Activated CD4-positive, alpha-beta T cell treated with anti-CD3 and anti-CD28 coated beads, Interleukin-2, amount 10 ng/mL, durations not matched to agents 24 days and 14 days (primary cell): ENCODE measurements at places on chromosomes 6 and 20.

DNA sequence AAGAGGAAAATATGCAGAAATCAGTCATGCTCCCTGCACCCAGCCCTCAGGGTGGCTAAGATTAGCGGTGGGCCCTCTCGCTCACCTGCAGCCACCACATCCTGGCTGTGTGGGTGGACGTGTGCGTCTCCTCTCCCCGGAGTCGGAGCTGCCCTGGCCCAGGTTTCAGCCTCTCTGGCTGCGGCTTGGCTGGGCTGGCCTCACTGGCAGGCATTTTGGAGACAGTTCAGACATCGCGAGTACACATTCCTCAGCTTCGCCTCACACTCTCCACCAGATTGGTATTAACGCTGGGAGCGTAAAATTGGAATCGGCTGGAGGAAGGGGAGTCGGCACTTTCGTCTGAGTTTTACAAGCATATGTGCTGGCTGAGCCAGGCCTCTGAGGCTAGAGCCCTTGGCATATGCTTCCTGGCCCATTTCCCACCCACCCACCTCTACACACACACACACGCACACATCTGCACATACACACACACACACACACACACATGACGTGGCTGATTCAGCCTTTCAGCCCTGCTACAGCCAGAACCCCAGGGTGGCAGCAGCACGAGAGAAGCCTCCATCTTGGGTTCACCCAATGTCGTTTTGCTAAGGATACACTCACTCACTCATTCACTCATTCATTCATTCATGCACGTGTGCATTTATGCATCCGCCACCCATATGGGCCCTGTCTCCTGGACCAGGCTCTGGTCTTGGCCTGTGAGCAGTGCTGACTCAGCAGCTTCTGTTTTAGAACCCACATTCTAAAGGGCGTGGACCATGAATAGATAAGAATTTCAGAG lies 42.9 kb downstream of the BCAS4 start:
- no peak for DNase-seq

DNA sequence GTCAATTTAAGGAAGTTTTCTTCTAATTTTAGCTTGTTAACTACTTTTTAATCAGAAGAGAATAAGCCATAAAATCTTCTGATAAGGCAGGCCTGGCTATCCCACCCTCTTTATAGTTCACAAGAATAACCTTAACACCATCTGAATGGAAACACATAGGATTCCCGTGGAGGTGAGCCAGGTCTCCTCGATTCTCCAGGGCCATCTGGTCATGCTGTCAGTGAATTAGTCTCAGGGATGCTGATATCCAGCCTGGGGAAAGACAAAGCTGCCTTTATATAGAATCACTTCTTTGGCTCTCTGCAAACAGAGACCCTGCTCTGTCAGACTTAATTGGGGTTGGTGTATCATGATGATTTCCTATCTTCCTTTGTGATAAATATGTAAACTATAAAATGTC lies 30.1 kb upstream of the TAGAP start:
- DNase-seq, result no peak

- DNase-seq, result no peak
Observed at GRCh38 chr20:40080041-40080652, 608.9 kb downstream of the MAFB start.

DNA sequence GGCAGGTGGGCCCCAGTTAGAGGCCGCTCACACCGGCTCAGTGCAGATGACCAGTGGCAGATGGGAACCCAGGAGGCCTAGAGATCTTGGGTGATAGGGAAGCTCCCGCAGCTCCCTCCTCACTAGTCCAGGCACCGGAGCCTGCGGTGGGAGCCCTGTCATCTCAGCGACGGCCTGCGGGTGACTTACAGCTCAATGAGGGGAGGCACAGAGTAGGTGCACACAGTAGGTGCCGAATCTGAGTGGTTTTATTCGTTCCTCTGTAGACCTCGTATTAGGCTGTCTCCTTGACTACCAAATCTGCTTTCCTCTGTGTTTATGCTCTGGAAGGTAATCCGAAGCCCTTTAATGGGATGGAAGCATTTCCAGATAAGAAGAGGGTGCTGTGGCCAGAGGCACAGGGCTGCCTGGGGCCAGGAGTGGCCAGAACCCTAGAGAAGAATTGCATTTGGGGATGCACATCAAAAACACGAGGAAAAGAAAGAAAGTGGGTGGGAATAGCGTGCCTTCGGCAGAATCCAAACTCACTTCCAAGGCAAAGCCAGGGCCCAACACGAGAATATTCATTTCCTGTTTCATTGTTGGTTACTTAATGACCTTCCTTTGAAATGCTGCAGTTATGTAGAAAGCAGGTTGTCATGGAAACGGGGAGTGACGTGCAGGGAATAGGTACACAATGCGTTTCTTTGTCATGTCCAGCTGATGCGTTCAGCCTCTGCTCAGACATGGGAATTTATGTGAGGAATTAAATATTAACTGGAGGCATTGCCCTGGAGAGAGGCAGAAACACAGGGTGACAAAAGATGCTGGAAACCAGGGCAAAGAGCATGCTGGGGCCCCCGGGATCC lies 24.7 kb downstream of the MYT1 start:
- DNase-seq, result no peak
